ENCODE measurements at places on chromosomes 11 and 22. TPM values are rescaled to one million over a fixed set of nuclear protein-coding genes. Genes with fewer than 3 reads are reported as not detected.

The SLC43A1 gene
- 18.5 TPM for total RNA-seq

The SYT8 gene
- total RNA-seq: 13.4 TPM

The UCP3 gene
- not detected for total RNA-seq

DNA sequence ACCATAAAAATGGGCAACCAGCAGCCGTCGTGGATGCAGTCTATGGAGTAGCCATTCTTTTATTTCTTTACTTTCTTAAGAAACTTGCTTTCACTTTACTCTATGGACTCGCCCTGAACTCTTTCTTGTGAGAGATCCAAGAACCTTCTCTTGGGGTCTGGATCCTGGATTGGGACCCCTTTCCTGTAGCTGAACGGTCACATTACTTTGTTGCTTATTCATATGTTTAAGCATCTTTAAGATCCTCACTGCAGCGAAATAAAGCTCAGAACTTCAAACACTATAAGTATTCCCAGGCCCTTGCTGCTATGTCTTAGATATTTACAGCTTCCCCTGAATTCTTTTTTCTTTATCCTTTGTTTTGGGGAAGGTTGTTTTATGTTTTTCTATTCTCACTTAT lies 187.8 kb upstream of the DDI1 start:
- no peak overlapping the region for H3K27ac ChIP-seq
- DNase-seq: no peak
- H3K4me3 ChIP-seq: no peak overlapping the region

The TRIM49 gene
- not detected for total RNA-seq

The OR52N1 gene
- total RNA-seq: not detected

- peak overlapping the region; percentile 97 for H3K27ac ChIP-seq
- H3K4me3 ChIP-seq: no peak overlapping the region
- H3K36me3 ChIP-seq: no peaks in the 10 kb centered on the region
These were observed 11.6 kb downstream of the ARRB1 start for GRCh38 chr11:75339685-75340409.

GRCh38 chr11:114102993-114103896 lies 43.7 kb downstream of the ZBTB16 start:
- no peaks in the 10 kb centered on the region for H3K27me3 ChIP-seq
- H3K4me1 ChIP-seq: peaks cover 97% of the 10 kb centered on the region
- DNase-seq: no peak
- no peak overlapping the region for H3K4me3 ChIP-seq

DNA sequence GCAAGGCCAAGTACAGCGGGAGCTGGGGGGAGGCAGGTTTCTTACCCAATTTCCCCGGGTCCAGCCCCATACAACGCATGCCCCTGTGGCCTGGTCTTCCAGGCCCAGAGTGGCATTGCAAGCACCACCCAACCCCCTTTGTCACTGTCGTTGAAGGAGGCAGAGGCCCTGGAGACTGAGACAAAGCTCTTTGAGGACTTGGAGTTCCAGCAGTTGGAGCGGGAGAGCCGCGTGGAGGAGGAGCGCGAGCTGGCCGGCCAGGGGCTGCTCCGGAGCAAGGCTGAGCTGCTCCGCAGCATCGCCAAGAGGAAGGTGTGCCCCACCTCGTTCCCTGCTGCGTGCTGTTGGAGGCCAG lies 27.8 kb downstream of the PHLDB1 start:
- no peaks in the 10 kb centered on the region for H3K27me3 ChIP-seq
- H3K36me3 ChIP-seq: peaks cover 22% of the 10 kb centered on the region
- H3K4me1 ChIP-seq: peaks cover 28% of the 10 kb centered on the region
- H3K4me3 ChIP-seq: peak overlapping the region; percentile 32
- peak overlapping the region; percentile 68 for H3K27ac ChIP-seq

DNA sequence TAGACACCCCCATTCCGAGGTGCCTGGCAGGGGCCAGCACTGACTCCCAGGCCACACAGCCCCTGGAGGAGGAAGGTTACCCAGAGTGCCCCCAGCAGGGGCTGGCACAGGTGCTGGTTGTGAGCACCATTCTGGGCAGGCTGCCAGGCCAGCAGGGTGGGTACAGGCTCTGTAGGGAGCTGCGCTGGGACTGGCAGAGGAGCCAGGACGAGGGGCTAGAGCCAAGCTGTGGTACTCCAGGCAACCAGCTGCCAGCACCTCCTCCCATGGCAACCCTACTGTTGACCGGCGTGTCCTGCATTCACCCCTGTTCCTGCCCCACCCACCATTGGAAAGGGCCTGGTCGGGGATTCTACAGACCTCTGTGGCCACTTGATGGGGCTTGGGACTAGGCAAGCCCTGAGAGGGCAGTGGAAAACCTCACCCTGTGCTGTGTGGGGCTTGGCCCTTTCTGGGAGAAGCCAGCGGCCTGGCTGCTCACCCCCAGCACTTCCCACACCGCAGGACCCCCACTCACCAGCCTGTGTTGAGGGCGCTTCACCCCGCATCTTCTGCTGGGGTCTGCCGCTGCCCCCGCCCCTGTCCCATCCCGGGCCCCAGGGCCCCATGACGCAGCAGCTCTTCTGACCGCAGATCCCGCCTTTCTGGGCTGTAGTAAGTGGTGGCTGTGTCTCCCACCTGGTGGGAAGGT lies 1.9 kb downstream of the CLDN5 start:
- peak; percentile 37 for DNase-seq
- peaks cover 23% of the 10 kb centered on the region for H3K4me1 ChIP-seq
- H3K27me3 ChIP-seq: peaks cover 15% of the 10 kb centered on the region
- H3K4me3 ChIP-seq: peak overlapping the region; percentile 35
- no peaks in the 10 kb centered on the region for H3K36me3 ChIP-seq

- H3K4me3 ChIP-seq: peak overlapping the region; percentile 13
- no peaks in the 10 kb centered on the region for H3K27me3 ChIP-seq
- peaks cover 55% of the 10 kb centered on the region for H3K4me1 ChIP-seq
- H3K36me3 ChIP-seq: no peaks in the 10 kb centered on the region
- peak; percentile 69 for DNase-seq
- H3K27ac ChIP-seq: peak overlapping the region; percentile 71
These were observed 30.3 kb upstream of the WNT7B start for GRCh38 chr22:46007003-46007847.

DNA sequence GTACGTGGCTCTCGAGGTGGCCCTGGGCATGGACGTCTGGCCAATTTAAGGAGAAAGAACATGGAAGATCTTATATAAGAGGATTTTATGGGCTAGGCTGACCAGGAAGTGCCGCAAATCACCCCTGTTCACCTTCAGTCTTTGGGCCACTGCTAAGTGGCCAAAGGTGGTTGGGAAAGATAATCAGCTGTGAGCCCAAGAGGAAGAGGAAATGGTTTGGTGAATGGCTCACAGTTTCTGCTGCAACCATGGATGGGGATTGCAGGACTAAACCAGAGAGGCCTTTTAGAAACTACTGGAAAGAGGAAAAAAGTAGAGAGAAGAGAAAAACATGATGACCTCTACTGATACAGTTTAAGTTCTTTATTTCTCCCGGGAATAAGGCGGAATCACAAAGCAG lies 96.0 kb upstream of the ARHGAP20 start:
- DNase-seq: no peak
- no peak overlapping the region for H3K27ac ChIP-seq
- H3K4me3 ChIP-seq: no peak overlapping the region
- no peaks in the 10 kb centered on the region for H3K27me3 ChIP-seq
- H3K36me3 ChIP-seq: no peaks in the 10 kb centered on the region

DNA sequence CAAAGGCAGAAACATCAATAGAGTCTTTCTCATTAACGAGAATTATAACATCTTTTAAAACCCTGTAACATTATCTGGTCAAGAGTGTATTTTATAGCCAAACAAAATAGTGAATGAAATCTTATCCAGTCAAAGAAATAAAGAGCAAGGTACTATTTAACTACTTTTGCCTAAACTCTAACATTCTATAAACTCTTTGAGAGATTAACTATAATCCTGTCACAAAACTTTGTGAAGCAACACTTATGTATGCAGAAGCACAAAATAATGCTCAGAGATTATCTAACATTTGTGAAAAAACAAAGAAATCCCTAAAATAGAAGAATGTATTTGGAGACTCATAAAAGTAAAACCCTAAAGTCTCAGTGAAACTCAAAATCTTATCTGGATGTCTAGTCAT lies 124.4 kb upstream of the LUZP2 start:
- no peaks in the 10 kb centered on the region for H3K27me3 ChIP-seq
- no peak overlapping the region for H3K4me3 ChIP-seq

The TMPRSS4 gene
- 4.7 TPM for total RNA-seq

- H3K27me3 ChIP-seq: no peaks in the 10 kb centered on the region
- H3K4me1 ChIP-seq: no peaks in the 10 kb centered on the region
- DNase-seq: peak; percentile 87
- no peak overlapping the region for H3K4me3 ChIP-seq
- H3K27ac ChIP-seq: no peak overlapping the region
These were observed 76.9 kb upstream of the CTSC start for GRCh38 chr11:88414385-88414861.

The MMP12 gene
- not detected for total RNA-seq

DNA sequence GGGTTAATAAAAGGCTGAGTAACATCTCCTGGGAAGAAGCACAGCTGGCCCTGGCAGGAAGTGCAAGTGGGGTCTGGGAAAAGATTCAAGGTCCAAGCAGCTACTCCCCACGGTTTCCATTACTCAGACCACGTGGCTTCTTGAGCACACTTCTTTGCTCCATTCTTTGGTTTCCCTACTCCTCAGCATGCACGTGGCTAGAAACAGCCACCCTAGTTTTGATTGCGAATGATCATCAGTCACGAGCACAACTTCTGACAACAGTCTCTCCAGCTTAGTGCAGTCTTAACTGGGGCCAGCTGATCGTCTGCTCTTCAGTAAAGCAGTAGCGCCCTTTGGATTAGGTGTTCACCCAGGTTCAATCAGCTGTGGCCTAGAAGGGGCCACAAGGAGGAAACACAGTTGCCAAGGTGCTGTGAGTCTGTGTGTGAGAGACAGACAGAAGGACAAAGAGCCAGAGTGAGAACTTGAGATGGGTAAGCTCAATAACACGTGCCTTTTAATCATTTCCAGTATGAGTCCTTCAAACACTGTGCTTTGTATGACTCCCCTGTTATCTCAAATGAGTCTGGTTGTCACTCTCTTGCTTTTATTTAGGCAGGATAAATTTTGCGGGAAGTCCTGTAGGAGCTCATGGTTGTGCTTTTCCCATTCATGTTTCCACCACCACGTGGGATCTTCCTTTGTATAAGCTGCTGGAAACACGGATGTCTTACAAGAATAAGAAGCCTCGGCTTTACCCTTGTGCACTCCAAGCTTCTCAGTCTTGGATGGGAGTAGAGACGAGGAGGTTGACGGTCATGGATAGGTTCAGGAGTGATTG lies 901 bp upstream of the PARVA start:
- H3K4me3 ChIP-seq: no peak overlapping the region
- H3K4me1 ChIP-seq: peaks cover 4% of the 10 kb centered on the region
- no peaks in the 10 kb centered on the region for H3K27me3 ChIP-seq
- peak overlapping the region; percentile 96 for H3K27ac ChIP-seq
- H3K36me3 ChIP-seq: no peaks in the 10 kb centered on the region

The RAG1 gene
- total RNA-seq: not detected

DNA sequence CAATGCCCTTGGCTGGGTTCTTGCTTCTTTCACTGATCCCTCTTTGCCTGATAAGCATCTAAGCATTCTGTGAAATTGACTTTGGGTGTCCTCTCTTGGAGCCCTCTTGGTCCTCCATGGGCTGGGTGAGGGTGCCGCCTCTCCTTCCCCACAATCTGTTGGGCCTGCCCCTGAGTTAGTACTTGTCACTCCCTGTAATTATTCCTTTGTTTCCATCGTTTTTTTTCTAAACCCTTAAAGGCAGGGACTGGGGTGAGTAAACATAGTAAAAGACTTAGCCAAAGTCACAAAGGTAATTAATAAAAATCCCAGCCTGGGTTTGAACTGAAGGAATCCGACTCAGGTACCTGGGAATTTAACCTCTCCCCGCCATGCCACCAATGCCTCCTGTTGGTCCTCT lies 188.1 kb downstream of the MYO18B start:
- no peaks in the 10 kb centered on the region for H3K36me3 ChIP-seq
- no peak for DNase-seq
- H3K4me3 ChIP-seq: no peak overlapping the region
- no peak overlapping the region for H3K27ac ChIP-seq
- H3K4me1 ChIP-seq: no peaks in the 10 kb centered on the region

DNA sequence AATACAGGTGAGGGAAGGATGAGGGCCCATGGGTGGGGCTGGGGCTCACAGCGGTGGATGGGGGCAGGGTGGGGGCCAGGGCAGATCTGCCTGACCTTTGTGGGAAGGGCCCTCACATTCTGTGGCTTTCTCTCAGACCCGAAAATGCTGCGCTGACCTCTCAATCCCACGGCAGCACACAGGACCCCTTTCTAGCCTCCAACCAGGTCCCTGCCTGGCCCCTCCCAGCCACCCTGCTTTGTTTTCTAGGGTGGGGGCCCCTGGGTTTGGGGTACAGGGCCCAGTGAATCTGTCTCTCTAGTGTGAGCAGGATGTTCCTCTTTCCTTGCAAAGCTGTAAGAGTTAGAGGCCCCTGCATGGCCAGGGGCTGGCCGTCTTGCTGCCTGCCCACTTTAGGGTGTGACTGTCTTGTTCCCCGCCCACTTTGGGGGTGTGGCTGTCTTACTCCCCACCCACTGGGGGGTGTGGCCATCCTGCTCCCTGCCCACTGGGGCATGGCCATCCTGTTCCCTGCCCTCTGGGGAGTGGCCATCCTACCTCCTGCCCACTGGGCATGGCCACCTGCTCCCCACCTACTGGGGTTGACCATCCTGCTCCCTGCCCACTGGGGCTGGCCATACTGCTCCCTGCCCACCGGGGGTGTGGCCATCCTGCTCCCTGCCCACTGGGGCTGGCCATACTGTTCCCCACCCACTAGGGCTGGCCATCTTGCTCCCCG lies 11.5 kb downstream of the PARVG start:
- no peaks in the 10 kb centered on the region for H3K4me1 ChIP-seq
- no peak overlapping the region for H3K27ac ChIP-seq
- H3K36me3 ChIP-seq: peaks cover 4% of the 10 kb centered on the region
- no peaks in the 10 kb centered on the region for H3K27me3 ChIP-seq

- DNase-seq: no peak
- no peak overlapping the region for H3K27ac ChIP-seq
- no peaks in the 10 kb centered on the region for H3K36me3 ChIP-seq
- H3K4me3 ChIP-seq: no peak overlapping the region
- peaks cover 36% of the 10 kb centered on the region for H3K4me1 ChIP-seq
- H3K27me3 ChIP-seq: no peaks in the 10 kb centered on the region
These were observed 3.4 kb downstream of the APOA1 start for GRCh38 chr11:116833816-116834534.

- H3K27me3 ChIP-seq: no peaks in the 10 kb centered on the region
- H3K4me3 ChIP-seq: no peak overlapping the region
- H3K4me1 ChIP-seq: no peaks in the 10 kb centered on the region
These were observed 35.7 kb downstream of the CELSR1 start for GRCh38 chr22:46501701-46502100.

The KDM4E gene
- not detected for total RNA-seq

GRCh38 chr11:27184458-27185312 lies 144.1 kb downstream of the BBOX1 start:
- no peaks in the 10 kb centered on the region for H3K36me3 ChIP-seq
- H3K4me1 ChIP-seq: peaks cover 10% of the 10 kb centered on the region
- H3K27me3 ChIP-seq: no peaks in the 10 kb centered on the region
- no peak overlapping the region for H3K27ac ChIP-seq
- DNase-seq: no peak

The EIF1AD gene
- 26.1 TPM for total RNA-seq

The F2 gene
- total RNA-seq: not detected

The GLYATL1B gene
- total RNA-seq: not detected

- H3K36me3 ChIP-seq: no peaks in the 10 kb centered on the region
- H3K4me1 ChIP-seq: peaks cover 12% of the 10 kb centered on the region
- H3K27me3 ChIP-seq: no peaks in the 10 kb centered on the region
- peak overlapping the region; percentile 61 for H3K27ac ChIP-seq
- H3K4me3 ChIP-seq: no peak overlapping the region
These were observed 74.7 kb downstream of the MN1 start for GRCh38 chr22:27726686-27727449.

- no peak overlapping the region for H3K27ac ChIP-seq
- no peaks in the 10 kb centered on the region for H3K36me3 ChIP-seq
- no peaks in the 10 kb centered on the region for H3K4me1 ChIP-seq
- no peaks in the 10 kb centered on the region for H3K27me3 ChIP-seq
These were observed 192.8 kb downstream of the GRIK4 start for GRCh38 chr11:120704256-120704750.
